ENCODE measurements at places on chromosomes 4 and X.

DNA sequence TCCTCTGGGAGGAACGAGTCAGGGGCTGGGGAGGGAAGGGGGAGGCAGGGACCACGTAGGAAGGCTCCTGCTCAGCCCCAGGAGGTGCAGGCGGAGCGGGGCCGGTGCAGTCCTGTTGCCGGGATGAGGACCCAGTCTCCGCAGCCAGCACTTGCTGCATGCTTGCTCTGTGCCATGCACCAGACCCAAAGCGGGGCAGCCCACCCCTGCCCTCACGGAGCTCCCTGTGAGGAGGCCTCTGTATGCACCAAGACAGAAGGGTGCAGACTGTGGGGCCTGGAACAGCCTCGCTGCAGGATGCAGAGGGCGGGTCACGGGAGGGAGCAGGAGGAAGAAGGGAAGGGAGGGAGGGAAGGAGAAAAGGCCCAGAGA lies 61.9 kb downstream of the ABLIM2 start:
- no peak for DNase-seq

DNA sequence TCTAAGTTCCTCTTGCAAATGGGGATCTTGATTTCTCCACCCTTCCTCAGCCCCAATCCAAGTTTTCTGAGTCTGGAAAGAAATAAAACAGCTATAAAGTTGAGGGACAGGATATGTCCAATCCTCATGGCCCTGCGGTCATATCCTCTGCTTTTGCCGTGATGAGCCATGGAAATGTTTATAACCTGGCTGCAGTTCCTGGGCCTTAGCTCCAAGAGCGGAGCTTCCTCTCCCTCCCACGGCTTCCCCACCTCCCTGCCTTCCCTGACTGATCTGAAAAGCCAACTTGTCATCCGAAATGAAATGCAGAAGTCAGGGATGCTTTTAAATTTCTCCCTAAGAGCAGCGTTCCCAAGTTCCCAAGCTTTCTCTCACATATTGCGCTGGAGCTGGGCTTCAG lies 221.5 kb upstream of the SFRP2 start:
- no peak for DNase-seq

- peak; percentile 9 for DNase-seq
Observed at GRCh38 chrX:114611018-114611619, 27.2 kb downstream of the HTR2C start.

- DNase-seq: no peak
Observed at GRCh38 chr4:102606846-102607450, 105.8 kb downstream of the NFKB1 start.

DNA sequence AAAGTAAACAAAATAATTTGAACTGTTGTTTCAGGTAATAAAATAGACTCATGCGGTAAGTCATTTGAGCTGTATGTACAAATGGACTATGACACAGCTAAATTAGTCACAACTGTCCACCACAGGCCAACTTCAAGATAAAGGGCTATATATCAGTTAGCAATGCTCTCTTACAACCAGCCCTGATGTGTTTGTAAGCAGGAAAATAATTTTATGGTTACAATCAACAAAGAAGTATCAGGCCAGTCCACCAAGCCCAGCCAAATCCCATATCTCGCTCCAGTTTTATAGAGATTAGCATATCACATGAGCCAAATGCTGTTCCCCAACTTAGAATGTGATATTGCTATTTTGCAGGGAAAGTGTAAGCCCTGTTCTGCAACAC lies 511 bp upstream of the DUSP21 start:
- DNase-seq: peak; percentile 19

DNA sequence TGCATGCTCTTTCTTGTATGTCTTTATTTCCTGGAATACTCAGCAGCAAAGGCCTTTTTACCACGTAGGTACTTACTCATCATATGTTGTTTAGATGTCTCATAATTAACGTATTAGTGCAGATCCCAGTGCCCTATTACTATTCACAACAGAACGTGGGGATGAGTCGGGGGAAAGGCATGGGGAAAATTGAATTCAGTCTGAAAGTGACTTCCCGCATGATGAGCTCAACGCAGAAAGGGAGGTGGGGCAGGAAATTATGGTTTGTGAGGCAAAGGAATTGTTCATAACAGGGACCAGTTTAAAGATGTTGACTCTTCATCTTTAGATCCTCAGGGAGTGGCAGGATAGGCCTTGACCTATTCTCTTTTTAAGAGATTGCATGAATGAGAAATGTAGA lies 2.0 kb upstream of the TMPRSS11D start:
- DNase-seq: peak; percentile 48

DNA sequence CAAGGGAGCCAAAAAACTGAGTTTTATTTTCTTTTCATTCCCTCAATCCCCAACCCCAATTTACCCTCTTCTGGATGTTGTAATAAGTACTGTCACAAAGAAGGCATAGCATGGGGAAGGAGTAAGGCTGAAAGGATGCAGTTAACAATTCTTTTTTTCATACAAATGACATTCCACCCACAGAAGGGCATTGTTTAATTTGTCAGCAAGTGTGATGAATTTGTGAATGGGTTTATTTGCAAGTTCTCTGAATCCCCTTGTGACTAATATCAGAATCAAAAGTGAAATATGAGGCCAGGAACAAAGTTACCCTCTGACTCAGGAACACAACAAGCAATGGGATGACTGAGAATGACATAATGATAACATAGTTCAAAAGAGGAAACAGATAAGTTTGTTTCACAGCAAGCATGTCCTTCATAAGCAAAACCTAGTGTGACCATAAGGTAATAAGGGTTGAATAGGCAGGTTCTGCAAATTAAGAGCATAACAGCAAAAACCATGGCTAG lies 2.1 kb downstream of the GEMIN8 start:
- DNase-seq: peak; percentile 7

DNA sequence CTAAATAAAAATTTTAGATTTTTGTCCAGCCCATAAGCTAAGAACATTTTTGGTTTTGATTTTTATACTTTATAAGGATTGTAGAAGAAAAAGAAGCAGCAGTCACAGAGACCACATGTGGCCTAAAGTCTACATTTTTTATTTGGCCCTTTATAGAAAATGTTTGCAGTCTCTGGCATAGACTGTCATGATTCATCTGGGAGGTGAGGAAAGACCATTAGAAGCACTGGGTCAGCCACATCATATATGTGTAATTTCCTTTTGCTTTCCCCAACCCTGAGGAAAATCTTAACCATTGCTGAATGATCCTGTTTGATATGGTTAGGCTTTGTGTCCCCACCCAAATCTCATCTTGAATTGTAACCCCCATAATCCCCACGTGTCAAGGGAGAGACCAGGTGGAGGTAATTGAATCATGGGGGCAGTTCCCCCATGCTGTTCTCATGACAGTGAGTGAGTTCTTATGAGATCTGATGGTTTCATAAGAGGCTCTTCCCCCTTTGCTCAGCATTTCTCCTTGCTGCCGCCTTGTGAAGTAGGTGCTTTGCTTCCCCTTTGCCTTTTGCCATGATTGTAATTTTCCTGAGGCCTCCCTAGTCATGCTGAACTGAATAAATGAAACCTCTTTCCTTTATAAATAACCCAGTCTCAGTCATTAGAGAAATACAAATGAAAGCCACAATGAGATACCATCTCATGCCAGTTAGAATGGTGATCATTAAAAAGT lies 12.1 kb upstream of the COPS4 start:
- no peak for DNase-seq

- no peak for DNase-seq
Observed at GRCh38 chrX:12890467-12890866, 16.0 kb upstream of the TLR8 start.

GRCh38 chrX:110008011-110008635 lies 5.2 kb downstream of the TMEM164 start:
- no peak for DNase-seq

- DNase-seq: no peak
Observed at GRCh38 chr4:11824566-11824965, 395.9 kb upstream of the HS3ST1 start.

DNA sequence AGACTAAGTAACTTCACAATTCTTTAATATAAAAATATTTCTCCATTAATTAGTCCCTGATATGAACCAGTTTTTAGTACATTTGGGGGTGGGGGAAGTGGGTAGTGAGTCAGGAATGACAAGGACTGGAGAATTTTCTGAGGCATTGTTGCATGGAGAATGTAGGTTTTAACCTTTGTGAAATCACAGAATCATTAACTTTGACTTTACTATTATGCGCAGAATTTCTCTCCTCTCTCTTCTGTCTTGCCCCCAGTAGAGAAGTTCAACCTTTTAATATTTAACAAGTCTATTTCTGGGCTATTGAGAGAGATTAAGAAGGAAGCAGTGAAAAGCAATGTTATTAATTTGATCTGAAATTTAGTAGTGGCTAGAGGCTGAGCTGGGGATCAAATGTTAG lies 597.0 kb downstream of the PCDH18 start:
- DNase-seq: no peak

- no peak for DNase-seq
Observed at GRCh38 chr4:54497947-54498346, 159.8 kb upstream of the KIT start.

DNA sequence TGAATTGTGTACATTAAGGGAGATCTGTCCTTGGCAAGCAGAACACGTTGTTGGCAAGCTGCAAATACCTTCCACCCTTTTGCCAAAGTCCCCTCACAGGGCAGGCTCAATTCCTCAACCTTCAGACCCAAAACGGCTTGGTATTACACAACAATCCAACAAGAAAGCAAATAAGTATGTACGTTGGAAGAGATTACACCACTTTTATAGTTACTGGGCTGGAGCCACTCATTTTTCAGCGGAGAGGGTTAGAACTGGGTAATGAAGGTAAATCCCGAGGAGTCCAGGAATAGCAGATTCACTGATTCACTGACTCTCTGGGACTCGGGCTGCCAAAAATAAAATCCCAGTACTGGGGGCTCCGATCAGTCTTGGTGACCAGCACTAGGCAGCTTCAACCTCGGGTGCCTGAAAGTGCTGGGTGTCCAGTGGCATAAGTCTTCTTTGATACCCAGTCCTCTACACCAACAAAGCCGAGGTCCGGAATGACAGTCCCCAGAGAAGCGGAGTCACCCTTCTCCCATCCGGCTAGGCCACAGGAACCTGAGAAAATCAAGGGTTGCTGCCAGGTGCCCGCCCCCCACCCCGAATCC lies 587 bp downstream of the TIMM8A start:
- DNase-seq: no peak

- DNase-seq: no peak
Observed at GRCh38 chr4:42609051-42609450, 47.9 kb downstream of the ATP8A1 start.

- peak; percentile 51 for DNase-seq
Observed at GRCh38 chrX:64205441-64205734, at the start of gene AMER1. Gene AMER1, minus strand, starts transcription at chrX:64205708. Its CDS starts 12,422 bp downstream, at chrX:64193286.

DNA sequence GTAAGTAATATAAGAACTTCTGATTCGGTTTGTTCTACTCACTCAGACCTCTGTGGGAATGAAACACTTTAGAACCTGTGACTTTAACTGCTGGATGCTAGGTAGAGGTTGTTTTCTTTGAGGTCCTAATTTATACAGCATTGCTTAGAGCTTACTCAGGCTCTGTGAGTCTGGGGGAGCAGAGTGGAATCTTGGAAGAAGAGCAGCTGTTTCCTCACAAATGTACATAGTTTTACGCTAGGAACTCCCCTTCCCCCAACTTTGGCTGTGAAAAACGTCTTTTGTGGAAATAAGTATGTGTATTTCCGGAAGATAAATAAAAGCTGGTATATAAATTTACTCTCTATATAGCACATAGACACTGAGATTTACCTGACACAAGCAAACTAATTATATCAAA lies 141.4 kb downstream of the NAA11 start:
- DNase-seq: no peak

DNA sequence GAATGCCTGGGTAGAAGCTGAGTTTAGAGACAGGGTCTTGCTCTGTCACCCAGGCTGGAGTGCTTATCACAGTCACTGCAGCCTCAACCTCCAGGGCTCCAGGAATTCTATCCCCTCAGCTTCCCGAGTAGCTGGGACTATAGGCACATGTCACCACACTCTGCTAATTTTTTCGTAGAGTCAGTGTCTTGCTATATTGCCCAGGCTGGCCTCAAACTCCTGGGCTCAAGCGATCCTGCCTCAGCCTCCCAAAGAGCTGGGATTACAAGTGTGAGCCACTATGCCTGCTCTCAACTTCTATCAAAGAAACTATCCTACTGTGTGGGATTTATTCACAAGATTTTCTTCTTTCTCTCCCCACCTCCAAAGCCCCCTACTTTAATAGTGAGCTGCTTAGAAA lies 15.7 kb downstream of the MAPK10 start:
- DNase-seq: no peak

DNA sequence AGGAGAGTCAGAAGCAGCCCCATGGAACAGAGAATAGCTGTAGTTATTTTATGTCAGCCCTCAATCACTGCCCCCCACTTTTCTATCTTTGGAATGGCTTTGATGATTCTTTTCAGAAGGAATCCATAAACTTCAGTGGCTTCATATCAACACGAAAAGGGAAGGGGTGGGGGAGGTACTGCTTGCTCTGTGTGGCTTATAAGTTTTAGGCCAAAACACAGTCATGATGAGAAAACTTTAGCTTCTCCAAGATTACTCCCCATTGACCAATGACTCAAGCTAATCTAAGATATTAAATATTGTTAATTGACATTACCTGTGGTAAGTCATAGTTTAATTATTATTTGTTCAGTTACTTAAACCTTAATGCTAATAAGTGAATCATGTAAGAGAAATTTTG lies 669.6 kb upstream of the FAM241A start:
- DNase-seq: no peak

- DNase-seq: no peak
Observed at GRCh38 chr4:124873361-124874171, 161.0 kb upstream of the ANKRD50 start.

GRCh38 chrX:843306-843705 lies 212.7 kb downstream of the SHOX start:
- no peak for DNase-seq

DNA sequence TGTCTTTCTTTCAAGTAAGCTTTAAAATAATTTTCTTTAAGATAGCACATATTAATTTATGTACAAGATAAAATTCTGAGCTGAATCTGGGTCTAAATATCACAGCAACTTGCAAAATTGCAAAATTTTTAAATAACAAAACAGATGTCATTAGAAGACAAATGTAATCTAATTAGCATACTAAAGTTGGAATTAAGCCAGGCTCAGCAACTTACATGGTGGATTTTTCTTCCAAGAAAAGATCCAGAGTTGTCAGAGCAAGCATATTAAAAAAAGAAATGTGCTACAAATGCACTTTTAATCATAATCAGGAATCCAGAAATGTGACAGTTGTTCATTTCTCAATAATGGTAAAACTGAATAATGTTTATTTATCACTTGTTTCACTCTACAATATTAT lies 906.9 kb upstream of the INTU start:
- DNase-seq: no peak

GRCh38 chr4:123651066-123651465 lies 254.5 kb downstream of the SPRY1 start:
- no peak for DNase-seq

- no peak for DNase-seq
Observed at GRCh38 chrX:142096253-142096652, 108.8 kb downstream of the MAGEC2 start.

- DNase-seq: no peak
Observed at GRCh38 chr4:15868111-15868510, 70.4 kb downstream of the FGFBP1 start.

GRCh38 chr4:92381616-92382015 lies 77.8 kb downstream of the GRID2 start:
- DNase-seq: no peak

GRCh38 chrX:26918631-26919030 lies 544.5 kb downstream of the PPP4R3C start:
- peak; percentile 38 for DNase-seq

- DNase-seq: no peak
Observed at GRCh38 chrX:137425273-137425902, 140.5 kb upstream of the ZIC3 start.

GRCh38 chr4:30950737-30951136 lies 230.6 kb downstream of the PCDH7 start:
- DNase-seq: peak; percentile 15

GRCh38 chr4:13659341-13660070 lies 32.0 kb upstream of the BOD1L1 start:
- no peak for DNase-seq

Data from H4 (cell line).